Activated T-cell treated with anti-CD3 and anti-CD28 coated beads, Interleukin-2, amount 50 U/mL, for 4 hours (primary cell): ENCODE measurements at places on chromosomes 7 and 10.

GRCh38 chr7:144784943-144785342 lies 50.9 kb downstream of the TPK1 start:
- DNase-seq = no peak

DNA sequence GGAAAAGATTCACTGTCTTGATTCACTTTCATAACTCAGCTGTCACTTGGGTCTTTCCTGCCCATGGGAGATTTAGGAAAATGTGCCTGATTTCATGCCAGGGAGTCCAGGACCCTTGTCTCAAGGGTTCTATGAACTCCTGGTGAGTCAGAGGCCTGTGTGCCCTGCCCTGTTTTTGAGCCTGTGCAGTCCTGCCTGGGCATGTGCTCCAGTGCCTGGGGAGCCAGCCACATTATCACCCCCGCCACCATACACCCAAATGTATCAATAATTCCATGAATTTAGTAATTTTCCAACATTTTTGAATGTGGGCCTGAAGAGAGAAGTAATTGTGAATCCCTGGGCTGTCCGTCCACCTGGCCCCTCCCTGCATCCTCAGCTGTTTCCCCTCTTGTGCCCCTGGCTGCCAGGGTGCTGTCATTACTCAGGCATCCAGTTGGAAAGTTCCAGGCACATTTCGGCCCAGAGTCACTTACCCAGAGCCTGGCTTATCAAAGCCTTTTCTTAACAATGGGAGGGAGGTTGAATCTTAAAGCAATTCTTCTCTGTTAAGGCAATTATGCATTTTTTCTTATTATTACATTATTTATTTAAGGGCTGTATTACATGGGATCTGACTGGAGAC lies 287.8 kb upstream of the CDC14C start:
- DNase-seq = no peak

DNA sequence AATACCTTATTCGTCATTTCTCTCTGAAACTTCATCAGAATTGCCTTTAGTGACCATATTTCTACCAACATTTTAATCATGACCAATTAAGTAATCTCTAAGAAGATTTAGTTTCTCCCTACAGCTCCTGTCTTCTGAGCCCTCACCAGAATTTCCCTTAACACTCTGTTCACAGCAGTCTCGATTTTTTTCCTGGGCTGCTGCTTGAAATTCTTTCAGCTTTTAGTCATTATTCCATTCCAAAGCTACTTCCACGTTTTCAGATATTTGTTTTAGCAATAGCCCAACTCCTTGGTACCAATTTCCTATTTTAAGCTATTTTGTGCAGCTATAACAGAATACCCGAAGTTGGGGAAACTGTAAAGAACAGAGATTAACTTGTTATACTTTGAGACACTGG lies 192.4 kb upstream of the DKK1 start:
- DNase-seq = no peak

DNA sequence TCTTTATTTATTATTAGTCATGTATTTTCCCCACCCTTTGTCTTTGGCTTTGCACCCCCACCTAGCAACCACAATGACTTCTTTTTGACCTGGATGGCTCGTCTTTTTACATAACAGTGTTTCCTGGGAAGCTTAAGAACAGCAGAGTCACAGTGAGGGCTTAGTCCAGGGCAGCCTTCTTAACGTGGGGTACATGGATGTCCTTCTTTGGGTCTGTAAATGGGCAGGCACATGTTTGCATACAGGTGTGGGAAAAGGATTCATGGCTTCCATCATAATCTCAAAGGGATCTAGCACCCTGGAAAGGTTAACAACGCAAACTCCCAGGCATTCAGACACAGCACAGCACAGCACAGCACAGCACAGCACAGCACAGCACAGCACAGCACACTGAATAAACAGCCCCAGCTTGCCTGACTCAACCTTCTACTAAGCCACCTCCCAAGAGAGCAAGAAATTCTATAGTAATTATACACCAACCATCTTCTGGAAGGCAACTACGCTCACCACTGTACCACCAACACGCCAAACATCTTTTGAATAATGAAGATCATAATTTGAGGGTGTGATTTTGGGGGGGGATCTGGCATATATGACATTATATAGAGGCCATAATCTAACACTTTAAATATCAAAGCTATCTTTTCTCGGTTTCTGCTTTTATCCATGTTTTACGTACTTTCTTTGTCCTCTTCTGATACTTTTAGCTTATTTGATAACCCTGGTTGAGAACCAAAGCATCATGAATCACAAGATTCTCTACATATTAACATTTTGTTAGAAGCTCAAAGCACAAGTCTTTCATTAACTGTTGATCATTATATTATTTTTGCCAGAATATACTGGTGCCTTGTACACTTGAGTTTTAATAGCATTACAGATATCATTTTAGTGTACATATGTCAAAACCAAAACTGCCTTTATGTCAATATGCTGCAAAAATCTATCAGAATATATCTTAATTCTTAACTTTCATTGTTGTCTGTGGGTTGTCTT lies 177.2 kb upstream of the KLF14 start:
- DNase-seq = no peak

DNA sequence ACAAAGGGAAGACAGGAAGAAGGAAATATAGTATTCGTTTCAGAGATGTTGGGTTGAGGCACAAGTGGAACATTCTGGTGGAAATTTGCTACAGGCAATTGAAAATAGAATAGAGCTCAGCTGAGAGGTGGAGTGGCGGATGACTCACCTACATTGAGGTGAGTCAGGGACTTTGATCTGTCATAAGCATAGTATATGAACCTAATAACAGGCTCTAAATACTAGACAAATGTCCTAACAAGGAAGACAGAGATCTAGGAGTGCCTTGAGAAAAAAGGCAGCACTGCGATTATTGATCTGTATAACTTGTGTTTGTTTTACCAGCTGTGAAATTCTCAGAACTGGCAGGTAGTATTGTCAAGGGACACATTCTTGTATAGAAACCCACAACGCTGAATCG lies 907 bp upstream of the IFRD1 start:
- DNase-seq = peak; percentile 53

DNA sequence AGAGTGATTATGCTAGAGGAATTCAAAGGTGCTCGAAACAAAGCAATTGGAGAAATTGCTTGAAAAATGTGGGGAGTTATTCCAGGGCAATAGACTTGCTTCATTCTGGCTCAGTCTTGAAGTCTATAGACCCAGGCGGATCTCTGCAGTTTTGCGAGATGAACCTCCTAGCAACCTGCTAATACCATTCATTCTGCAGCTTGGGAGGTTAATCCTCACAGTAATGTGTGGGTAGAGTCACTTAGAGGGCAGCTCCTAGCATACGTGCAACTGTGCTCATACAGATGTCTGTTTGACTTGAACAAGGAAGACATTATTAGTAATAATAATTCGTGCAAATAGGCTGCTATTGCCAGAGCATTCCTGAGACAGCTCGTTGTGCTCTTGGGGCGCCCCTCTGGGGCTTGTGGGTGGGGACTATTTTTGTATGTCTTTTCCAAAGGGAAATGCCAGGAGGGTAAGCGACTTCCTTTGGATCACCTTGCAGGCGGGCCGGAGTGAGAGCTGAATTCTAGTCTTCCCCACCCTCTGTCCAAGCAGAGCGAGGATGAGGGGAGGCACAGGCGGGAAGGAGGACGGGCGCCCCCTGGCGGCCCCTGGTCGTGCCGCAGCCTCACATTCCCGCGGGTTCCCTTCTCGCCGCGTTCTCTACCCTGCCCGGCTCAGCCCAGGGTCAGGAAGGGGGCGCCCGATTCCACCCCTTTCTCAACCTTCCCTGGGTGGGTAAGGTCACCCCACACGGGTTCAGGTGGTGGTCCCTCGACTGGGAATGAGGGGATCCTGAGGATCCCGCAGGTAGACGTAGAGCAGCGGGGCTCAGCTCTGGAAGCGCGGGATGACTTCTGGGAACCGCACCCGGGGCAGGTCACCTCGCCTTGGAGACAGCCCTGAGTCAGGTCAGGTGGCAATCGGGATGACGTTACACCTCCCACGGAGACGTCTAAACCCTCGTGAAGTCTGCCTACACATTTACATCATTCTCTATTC lies 241.5 kb downstream of the PHTF2 start:
- DNase-seq = peak; percentile 51

DNA sequence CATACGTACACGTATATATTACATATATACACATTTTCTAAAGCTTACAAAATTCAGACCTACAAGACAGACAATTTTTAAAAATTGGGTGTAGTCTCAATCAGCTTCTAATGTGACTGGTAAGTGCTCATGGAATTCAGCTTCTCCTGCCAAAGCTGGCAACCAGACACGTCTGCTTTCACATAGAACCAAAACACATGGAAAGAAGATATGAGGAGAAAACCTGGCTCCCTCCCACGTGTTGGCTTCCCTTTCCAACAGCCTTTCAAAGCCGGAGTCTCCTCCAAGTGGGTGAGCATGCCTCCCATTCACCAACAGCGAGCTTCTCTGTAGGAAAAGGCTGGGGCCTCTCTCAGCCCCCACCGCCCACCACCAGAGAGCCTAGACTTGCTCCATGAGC lies 33.4 kb downstream of the CDCA7L start:
- DNase-seq = no peak

- DNase-seq = no peak
Observed at GRCh38 chr7:92281031-92281430, 35.3 kb downstream of the ANKIB1 start.

DNA sequence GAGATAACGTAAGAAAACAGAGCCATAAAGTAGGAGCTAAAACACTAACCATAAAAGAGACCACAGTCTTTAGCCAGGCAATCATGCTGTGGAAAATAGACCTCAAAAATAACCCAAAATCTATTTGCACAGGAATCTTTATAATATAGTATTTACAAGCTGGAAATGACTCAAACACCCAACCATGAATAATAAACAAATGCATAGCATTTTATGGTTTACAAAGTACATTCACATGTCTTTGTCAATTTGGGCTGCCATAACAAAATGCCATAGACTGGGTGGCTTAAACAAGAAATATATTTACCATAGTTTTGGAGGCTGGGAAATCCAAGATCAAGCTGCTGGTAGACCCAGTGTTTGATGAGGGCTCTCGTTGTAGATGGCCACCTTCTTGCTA lies 65.5 kb upstream of the GRB10 start:
- no peak for DNase-seq

- DNase-seq = no peak
Observed at GRCh38 chr7:28349637-28350036, 62.7 kb upstream of the CREB5 start.

DNA sequence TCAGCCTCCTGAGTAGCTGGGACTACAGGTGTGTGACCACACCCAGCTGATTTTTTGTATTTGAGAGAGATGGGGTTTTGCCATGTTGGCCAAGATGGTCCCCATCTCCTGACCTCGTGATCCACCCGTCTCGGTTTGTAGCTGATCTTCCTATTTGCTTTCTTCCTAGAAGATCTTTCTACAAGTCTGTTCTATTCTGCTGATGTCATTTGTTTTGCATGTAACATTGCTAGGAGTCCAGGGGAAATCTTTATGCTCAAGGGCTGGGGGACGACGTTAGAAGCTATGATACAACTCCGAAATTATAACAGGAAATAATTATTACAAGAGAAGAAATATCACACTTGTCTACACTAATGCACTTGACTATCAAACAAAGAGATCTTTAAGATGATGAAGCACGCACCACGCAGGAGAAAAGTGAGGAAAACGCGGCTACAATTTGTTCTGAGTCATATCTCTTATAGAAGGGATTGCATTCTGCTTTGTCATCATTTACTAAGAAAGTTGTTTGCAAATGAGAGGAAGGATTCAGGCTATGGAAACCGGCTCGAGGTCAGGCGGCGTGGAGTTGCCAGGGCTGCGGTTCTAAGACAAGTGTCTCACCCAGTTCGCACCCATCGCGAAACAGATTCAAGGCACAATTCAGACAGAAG lies 103.0 kb upstream of the CARD11 start:
- DNase-seq = no peak

DNA sequence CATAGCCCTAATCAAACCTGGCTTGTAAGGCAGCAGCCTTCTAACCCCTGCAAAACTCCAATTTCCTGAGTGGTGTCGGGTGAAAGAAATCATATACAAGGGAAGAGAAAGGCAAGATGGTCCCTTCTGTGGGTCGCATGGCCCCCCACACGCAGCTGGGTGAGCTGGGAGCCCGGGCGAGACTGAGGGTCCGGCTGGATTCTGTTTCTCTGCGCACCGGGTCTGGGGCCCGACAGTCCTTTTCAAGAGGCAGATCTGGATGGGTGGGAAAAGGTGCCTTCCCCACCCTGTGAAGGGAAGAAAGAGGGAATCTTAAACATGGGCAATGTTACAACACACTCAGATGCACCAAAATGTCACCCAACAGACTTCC lies 18.5 kb downstream of the WDR86 start:
- no peak for DNase-seq

DNA sequence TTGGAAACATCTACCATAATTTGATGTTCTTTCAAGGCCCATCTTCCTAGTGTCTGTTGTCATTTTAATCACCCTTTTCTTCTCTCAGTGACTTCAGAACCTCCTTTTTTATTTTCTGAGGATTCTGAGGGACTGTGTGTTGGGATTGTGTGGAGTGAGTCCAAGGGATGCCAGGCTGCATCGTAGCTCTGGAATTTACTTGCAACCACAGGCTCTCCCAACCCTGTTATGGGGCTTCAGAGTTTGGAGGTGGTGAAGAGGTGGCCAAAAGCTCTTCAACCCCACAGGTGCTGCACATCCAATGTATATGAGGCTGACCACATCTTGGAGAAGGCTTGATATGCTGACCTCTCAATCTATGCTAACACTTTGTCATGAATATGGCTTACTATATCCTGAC lies 79.5 kb upstream of the GPR141 start:
- no peak for DNase-seq

- no peak for DNase-seq
Observed at GRCh38 chr7:111846898-111847297, 284.6 kb upstream of the IMMP2L start.

DNA sequence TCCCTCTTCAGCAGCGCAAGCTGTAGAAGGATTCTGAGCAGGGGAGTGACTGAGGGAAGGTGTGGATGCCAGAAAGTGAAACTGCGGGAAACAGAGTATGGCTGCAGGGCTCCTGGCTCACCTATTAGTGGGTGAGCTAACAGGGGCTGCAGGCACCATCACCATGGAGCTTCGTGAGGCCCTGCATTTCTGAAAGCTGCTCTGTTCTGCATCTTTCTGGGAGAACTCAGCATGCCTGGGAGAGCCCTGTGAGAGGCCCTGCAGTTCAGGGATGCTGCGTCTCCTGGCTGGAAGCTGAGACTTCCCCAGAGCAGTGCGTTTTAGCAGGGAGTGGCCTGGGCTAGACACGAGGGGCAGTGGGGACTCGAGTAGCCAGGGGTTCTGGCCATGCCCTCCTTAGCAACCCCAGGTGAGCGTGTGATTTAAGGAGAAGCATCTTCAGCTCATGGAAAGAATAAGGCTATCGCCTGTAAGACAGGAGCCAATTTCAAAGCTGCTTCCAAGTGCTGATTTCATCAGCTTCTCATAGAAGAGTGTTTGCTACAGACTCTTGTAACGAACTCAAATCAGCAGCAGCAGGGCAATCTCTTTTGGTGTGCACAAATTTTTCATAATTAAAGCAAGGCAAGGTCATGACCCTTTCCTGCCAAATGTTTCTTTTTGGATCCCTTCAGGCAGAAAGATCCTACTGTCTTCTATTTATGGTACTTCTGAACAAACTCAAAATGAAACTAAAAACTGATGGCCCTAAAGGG lies 293.6 kb upstream of the ZNF32 start:
- DNase-seq = no peak
